ENCODE measurements at places on chromosomes 7 and 10.

DNA sequence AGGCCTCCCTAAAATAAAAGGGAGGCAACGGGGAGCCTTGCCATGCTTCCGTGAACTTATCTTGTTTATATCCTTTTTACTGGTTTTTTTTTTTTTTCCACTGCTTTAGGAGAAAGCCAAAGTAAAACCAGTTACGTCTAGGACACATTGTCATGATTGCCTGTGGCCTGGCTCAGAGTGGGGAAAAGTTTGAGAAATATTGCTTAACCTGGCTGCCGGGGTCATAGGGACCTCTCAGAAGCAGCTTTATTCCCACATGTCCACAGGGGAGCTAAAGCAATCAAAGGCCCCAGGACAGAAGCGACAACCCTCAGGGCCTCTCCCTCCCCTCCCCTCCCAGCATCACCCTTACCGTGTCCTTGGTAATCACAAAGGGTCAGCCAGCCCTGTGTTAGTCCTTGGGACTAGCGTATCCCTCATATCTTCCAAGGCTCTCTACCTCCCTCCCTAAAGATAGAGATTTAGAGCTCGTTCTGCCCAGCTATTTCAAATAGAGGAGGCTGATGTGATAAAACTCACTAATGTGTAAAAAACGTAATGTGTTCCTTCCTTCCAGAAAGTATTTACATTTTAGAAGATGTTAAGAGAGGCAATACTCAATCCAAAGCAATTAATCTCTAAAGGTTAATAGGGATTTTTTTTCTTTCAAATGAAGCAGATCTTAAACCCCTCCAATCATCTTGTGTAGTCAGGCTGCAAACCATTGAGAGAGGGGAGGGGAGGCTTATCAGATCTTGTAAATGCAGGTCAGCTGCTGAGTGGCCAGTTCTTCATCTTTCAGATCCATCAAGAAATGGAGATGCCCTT, 64.8 kb upstream of the PRKAR2B start:
- DNase-seq: no peak

DNA sequence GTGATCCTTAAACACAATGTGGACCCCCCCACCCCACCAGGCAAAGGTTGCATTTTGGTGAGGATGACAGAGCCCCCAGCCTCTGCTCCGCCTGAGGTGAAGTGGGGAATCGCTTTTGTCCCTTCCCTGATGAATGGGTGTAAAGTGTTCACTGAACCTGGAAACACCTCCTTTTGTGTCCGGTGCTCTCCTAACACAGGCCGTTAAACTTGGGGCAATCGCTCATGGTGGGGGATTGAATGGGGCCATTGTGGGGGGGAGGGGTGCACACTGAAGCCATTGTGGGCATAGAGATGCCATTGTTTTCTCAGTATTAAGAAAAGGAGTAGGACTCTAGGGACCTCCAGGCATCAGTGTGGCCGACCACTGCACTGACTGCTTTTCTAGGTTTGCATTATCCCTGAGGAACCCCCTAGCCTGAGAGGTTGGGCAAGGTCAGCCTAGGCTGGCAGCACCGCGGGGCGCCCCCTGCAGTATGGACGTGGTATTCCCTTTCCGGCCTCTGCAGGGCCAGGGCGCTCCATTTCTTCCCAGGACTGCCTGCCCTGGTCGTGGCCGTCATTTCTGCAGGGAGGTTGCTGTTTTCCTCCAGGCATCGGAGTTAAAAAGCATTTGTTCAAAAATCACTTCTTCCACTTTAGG, 158.3 kb downstream of the TCF7L2 start:
- peak; percentile 84 for DNase-seq

- no peak for DNase-seq
Measured at GRCh38 chr7:5752663-5753062, 28.8 kb downstream of the RNF216 start.

- no peak for DNase-seq
Measured at GRCh38 chr10:90418869-90419652, 438.8 kb downstream of the HTR7 start.

DNA sequence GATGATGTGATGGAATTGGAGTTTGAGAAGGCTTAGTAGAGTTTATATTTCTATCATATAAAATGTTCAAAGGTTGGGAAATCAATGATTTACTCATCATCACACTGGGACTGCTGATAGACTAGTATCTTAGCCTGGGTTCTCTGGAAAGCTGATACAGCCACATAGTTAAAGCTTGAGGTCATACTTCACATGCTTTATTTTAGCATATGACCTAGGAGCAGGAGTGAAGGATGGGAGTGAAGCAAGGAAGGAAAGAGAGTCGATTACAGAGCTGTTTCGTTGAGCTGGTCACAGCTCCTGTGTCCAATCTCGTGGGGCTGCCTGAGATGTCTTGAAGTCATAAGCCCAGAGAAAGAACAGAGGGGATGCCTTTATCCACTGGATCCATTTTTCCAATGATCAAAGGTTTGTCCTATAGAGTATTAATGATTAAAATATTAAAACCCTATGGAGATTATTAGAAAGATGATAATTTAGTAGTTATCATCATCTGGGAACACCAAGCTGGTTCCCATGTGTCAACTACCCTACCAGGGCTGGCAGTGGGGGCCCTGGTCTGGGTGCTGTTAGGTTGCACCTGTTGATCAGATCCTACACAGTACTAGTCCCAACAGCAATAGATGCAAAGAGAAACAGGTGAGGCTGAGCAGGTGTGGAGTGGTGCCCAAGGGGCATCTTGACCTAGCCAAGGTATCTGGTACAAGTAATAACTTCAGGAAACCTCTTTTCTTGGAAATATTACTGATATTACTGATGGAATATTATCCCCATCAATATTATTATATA, 77.8 kb downstream of the BAMBI start:
- DNase-seq: no peak
